ENCODE measurements at places on chromosomes 3 and 15.

- DNase-seq, result no peak
These were observed 180.5 kb downstream of the THSD4 start for GRCh38 chr15:71295603-71296314.

DNA sequence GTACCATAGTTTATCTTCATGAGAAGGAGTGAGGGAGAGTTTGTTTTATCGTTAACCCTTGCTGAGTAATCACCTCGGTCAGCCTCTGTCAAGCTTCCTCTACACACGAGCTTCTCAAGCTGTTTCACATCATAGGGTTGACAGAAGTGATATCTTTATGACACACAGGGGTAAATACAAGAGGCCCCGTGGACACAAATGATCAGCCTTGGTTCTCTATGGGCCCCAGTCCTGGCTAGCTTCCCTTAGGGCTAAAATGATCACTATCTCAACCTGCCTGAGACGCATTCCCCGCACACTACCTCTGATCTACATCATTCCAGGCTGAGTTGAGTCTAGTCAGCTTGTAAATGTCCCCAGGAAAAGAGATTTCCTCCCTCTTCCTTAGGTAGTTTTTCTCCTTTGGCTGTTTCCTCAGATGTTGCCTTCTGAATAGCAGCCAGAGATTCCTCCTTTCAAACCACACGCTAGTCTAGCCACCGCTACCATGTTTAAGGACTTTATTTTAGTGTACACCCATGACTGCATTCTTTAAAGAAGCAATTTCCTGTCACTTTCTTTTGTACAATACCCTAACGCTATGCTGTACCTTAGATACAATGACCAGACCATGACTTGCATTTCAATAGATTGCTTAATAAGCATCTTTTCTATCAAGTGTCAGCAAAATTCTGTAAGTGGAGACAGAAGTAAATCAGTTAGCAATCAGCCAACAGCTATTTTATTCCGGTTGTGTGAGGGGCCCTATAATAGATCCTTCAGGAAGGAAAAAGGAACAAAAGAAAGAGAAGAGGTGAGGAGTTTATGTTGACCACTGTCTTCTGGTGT lies 35.1 kb upstream of the PPARG start:
- no peak for DNase-seq

- no peak for DNase-seq
These were observed 618.5 kb downstream of the NR2F2 start for GRCh38 chr15:96948981-96949380.

GRCh38 chr3:45204136-45204535 lies 22.0 kb downstream of the TMEM158 start:
- DNase-seq, result no peak

DNA sequence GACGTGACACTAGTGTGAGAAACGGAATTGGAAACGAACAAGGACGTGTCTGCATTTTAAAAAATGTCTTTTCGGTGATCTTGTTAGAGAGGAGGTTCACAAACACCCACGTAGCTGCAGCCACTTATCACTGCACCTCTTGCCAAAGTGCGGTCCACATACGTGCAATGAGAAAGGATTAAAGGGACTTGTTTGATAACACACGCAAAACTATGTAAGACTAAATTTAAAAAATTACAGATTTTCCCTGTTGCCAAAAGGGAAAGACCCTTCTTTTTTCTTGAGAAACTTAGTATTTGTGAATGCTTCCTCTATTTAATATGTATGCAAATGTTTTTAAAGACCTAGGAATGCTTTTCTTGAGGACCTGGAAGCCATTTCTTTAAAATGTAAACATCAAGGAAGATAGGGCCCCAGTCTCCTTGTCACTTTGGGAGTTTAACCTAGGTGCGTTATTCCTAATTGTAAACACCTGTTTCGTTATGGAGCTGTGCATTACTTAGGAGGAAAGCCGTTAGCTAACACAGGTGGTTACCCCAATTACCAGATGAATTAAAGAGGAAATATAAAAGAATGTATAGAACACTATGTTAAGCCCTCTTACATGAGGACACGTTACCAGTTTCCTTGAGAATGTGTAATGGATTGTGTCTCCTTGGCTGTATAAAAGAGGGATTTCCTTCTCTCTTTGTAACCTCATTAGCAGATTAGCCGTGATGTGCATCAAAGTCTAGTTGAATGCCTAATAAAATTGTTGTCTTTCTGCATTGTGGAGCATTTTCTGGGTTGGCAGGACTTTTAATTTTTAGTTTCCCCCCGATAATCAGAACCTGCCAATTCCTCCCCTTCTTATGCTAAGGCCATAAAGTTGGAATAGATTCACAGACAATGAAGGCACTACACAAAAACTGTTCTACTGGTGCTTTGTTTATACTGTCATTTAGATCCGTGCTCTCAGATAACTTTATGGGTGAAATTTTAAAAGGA lies 1.0 kb downstream of the LEKR1 start:
- DNase-seq, result no peak
